ENCODE measurements at places on chromosomes 5 and 9.

DNA sequence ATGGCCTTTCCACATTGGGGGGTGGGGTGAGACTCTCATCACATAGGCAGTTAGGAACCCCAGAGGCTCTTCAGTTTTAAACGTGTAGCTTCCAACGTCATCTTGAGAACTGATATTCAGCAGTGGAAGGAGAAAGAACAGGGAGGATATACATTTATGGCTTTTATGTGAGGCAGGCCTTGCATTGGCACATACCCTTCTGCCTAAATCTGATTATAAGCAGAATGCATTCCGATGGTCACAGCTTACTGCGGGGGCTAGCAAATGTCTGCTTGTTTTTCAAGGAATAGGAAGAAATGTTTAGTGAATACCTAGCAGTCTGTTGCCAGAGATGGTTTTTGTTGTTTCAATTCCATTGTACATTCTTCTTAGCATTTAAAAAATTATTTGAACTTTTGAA is 98.9 kb upstream of the DHFR start:
- no peak for DNase-seq

GRCh38 chr5:52015760-52016159 is 632.5 kb downstream of the ISL1 start:
- no peak for DNase-seq

GRCh38 chr9:125959951-125960619 is 212.9 kb downstream of the PBX3 start:
- no peak for DNase-seq

DNA sequence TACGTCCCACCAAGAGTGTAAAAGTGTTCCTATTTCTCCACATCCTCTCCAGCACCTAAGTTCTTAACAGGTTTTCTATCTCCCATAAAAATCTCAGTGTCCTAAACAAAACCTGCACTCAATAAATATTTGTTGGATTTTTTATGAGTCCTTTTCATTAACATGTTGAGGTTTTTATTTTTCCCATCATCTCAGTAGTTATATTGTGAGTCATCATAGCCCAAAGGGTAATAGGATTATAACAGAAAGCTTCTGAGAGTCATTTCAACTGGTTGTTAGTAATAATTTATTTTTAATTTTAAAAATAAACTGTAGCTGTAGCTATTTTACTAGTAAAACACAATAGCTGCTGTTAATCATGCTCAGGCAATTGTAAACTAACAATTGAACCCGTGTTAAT is 331.6 kb upstream of the SLC30A5 start:
- no peak for DNase-seq

DNA sequence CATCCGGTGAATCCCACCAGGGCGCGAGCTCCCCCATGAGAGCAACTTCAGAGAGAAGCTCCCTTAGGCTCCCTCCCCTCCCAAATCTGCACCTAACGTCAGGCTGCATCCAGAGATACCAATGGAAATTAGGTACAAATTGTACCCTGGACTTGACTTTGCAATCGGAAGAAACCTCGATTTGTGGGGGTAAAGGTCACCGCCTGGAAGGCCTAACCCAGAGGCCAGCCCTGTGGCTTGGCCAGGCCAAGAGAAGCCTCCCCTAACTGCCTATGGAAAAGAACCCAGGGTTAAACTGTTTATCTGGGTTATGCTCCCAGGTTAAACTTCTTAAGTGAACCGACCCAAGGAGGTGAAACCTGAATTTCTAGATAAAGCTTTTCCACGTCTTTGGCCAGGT is 80.4 kb downstream of the GTF3C4 start:
- no peak for DNase-seq

DNA sequence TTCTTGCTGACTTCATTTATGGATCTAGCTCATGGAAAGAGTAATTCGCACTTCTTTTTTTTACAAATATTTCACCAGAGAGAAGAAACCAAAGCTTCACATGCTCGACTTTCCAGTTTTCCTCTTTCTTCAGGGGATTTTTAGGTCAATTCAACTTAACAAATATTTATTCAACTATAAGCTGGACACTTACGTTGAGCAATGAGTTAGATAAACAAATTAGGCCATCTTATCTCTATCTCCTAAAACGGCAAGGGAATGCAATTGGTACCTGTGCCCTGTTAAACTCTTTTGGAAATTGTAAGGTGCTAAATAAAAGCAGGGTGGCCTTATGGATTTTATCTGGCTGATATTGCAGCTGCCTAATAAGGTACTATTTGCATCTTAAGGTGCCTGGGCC is 145.1 kb upstream of the RAI14 start:
- no peak for DNase-seq

- no peak for DNase-seq
These were observed 371.6 kb downstream of the KDM4C start for GRCh38 chr9:7129391-7129790.

DNA sequence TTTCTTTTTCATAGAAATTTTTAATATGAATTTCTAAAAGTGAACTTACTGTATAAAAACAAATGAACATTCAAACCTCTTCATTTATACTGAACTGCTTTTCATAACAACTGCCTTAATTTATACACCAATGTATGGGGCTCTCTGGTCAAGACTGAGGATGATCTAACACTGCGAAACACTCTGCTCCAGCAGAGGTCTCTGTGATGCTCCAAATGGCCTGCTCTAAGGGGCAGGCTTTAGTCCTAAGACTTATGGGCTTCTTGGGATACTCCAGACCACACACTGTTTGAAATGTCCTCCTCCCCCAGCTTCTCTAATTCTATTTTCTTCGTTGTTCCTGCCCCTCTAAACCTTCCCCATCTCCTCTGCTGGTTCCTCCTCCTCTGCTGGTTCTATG is 58.5 kb downstream of the LIFR start:
- DNase-seq, result no peak

DNA sequence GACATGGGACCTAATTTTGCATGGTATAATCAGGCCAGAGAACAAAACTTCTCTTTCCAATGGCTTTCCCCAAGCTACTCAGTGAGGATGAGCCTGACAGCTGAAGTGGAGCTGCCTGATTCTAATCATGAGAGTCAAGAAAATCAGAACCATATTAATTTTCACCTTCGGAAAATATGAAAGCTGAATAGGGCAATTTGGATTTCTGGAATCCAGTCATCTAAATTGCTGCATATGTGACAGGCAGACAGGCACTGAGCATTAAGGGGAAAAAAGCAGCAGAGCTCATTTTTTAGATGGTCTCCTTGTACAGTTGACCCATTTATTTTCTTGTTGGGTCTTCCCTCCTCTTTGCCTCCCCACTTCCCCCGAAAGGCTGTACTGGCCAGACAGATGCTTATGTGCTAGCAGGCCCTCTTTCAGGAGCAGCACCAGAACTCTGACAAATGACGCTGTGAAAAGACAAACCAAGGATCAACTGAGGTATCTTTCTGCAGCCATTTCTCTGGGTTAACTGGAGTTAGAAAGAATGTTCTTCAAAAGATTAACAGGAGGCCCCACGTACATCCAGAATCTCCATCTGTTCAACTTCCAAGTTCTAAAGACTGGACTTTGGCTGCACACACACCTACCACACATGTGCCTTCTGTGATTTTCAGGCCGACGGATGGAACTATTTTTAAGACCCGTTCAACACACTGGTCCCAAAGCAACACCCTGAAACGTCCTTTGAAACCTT is 175.2 kb downstream of the DCP2 start:
- DNase-seq, result no peak

GRCh38 chr5:90809311-90810056 is 250.9 kb downstream of the ADGRV1 start:
- DNase-seq, result no peak

- no peak for DNase-seq
These were observed 7.0 kb upstream of the MAMDC2 start for GRCh38 chr9:70036641-70037040.

DNA sequence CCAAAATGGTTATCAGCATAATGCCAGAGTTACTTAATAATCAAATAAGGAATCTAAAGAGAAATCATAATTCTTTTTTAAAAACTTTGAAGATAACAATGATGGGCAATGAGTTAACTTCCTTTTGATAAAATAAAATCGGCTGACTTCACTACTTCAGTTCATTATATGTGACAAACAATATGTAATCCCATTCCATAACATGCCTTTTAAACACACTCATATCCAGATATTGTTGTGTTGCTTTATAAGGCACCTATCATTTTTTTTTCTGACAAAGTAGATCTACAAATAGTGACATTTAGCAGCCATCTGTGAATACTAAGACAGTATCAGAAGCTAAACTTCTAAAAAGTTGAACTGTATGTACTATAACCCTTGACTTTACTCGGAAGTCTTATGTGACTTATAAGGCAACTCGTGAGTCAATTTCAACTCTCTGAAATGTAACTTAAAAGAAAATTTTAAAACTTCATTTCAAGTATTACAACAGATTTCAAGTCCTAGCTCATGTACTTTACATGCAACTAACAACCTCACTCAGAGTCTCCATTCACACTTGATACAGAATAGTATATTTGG is 7.5 kb downstream of the ADAMTS6 start:
- no peak for DNase-seq

DNA sequence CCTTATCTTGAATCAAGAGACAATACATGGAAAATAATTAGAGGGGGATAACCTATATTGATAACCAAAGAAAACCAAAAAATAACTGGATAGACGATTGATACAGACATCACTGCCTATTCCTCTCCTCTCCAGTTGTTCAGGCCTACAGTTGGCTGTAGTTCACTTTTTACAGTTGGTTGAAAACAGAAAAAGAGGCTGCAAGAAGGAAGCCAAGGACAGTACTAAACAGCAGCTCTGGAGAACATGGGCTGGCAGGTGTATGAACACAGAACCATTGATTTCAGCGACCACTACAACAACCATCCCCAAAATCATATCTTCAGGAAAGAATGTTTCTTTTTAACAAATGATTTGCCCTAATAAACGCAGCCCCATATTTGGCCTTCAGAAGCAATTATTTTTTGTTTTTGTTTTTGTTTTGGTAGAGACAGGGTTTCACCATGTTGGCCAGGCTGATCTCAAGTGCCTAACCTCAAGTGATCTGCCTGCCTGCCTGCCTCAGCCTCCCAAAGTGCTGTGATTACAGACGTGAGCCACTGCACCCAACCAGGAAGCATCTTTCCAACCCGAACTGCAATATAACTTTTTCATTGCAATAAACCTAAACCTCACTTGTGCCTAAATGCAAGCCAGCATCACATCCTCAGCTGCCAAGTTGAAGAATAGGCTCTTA is 64.3 kb downstream of the MLLT3 start:
- no peak for DNase-seq

DNA sequence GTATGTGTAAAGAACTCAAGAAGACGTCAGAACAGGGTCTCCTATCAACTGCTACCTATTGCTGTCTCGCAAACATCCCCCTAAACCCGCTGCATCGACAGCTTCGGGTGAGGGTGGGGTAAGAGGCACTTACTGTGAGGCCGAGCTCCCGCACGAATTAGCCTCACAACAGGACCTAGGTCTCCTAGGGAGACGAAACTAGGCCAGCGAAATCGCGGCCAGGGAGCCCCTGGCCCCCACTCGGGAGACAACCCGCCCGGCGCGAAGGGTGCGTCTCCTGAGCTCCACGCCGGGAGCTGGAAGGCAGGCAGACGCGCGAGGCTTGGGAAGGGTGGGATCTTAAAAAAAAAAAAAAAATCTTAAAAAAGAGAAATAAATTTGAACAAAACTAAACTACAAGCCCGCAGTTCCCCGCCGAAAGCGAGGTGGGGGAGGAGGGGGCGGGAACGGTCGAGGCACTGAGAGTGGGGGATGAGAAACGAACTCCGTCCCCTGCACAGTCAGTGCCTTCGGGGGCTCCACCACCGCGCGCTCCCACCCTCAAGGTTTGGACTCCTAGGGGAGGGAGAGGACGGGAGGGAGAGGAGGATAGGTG is 33.0 kb upstream of the NFIB start:
- DNase-seq, result no peak

- no peak for DNase-seq
These were observed 34.0 kb upstream of the PPP1R2B start for GRCh38 chr5:156815988-156816599.

DNA sequence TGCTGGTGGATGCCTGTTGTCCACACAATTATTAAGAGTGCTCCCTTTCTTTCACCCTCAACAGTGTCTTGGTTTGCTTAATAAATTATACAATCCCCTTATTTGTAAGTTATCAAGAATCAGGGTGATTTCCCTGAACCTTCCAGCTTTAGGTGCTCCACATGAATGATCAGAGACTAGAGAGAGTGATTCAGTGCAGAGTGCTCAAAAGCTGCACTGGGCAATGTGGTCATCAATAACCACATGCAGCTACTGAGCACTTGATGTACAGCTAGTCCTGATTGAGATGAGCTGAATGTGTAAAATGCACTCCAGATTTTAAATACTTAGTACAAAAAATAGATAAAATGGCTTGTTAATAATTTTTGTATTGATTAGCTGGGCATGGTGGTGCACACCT is 76.8 kb upstream of the TRIO start:
- DNase-seq, result no peak

GRCh38 chr5:34541067-34541466 is 115.1 kb upstream of the RAI14 start:
- no peak for DNase-seq

GRCh38 chr5:177353093-177353492 is 1.6 kb upstream of the LMAN2 start:
- no peak for DNase-seq

Data from amniotic stem cell (primary cell).